BE2C (cell line): ENCODE measurements at places on chromosomes 5 and 9.
A peak's percentile ranks its signal among the peaks of the same experiment; 100 is the strongest.

GRCh38 chr9:136655536-136656182 lies 7.1 kb upstream of the EGFL7 start:
- peak; percentile 9 for DNase-seq

DNA sequence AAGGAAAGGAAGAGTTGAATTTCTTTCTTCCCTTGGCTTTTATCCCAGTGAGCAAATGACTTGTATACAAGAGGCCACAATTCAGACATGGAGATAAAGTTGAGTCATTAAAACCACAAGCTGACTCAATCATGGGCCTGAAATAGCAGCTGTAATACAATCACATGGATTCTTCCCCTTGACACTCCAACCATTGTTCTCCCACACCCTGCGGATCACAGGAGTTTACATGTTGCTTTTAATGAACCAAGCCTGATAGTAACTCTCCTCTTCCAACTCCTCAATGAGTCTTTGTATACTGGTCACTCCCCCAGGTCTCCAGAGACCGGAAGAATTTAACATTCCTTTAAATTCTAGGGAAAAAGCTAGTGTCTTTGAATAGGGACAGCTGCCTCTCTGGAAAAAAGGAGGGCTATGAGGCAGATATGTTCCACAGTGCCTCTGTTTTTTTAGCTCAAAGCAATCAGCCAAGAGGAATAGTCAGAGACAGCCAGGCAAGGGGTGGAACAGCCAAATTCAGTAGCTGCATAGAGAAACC lies 32.4 kb downstream of the PCDHGC5 start:
- no peak for DNase-seq

DNA sequence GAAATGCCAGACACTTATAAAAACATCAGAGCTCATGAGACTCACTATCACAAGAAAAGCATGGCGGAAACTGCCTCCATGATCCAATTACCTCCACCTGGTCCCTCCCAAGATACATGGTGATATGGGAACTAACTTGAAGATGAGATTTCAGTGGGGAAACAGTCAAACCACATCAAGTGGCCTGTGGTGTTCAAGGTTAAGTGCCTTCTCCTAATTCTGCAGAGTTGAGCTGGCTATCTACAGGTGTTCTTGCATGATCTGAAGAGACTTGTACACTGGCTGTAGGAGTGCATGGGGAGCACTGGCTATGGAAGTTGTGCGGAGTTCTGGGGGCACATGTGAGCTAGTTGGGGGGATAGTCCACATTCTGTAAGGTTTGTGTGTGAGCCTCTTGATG lies 34.0 kb upstream of the CKS2 start:
- DNase-seq, result no peak

DNA sequence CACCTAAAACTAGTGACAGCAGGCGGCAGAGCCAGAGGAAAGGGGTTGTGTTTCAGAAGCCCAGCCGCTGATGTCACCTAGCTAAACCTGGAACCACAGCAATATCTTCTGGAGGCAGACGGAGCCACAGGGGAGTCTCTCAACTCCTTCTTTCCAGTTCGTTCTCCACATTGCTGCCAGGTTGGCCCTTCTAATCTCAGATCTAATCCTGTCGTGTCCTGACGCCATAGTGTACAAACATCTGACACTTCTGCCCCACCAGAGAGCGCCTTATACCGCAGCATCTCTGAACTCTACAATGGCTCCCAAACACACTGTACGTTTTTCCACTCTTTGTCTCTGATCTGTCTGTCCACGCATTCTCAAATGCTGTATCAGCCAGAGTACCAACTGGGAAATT lies 240.0 kb downstream of the SMARCA2 start:
- DNase-seq, result no peak

DNA sequence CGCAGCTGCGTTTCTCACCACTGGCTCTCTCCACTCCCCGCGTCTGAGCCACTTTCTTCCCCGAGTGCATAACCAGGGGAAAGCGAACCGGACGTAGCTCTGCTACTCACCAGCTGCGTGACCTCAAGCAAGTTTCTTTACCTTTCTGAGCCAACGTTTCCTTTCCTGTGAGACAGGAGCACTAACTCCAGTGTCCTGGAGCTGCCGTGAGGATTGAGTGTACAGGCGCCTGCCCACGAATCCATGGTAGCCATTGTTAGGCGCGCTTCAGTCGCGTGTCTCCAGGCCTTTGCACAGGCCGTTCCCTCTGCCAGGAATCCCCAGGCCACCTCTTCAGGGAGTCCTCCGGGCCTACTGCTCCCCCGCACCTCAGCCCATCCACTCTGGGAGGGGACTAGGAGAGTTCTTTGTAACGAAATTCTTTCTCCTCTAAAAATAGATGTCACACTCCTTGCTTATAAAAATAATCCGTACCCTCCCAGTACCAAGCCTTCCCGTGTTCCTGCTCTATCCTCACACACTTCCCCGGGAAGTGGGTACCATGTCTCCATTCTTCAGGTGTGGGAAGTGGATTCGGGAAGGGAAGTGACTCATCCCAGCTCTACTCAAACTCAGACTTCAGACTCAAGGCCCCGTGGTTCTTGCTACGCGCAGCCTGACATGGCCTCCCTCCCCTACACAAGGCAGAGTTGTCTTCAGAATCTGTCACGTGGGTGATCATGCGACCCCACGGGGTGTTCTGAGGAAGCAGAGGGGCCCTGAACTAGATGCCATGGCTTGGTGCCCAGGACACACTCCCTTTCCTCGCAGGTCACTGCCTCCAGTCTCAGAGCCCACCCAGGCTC lies 16.1 kb upstream of the CRB2 start:
- DNase-seq, result no peak

GRCh38 chr9:127753622-127754021 lies 18.5 kb upstream of the TOR2A start:
- no peak for DNase-seq

DNA sequence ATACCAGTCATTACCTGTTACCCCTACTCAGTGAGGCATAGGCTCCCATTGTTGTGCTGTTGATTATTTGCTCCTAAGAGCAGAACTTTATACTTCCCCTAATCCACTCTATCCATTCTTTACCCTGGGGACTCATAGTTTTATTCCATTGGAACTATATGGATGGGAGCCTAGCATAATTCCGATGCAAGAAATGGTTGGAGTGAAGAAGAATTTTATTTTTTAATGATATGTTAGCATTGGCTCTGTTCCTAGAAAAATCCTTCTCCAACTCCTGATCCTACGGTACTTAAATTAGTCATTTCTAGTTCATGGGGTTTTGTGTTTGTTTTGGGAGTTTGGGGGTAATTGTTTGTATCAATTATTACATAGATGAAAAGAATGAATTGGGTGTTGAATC lies 191.5 kb downstream of the GOLPH3 start:
- no peak for DNase-seq
